Activated CD4-positive, alpha-beta memory T cell treated with anti-CD3 and anti-CD28 coated beads for 36 hours (primary cell): ENCODE measurements at places on chromosomes 16 and 17. TPM values are rescaled to one million over a fixed set of nuclear protein-coding genes. Genes with fewer than 3 reads are reported as not detected.

The CFAP97D1 gene
- not detected for total RNA-seq

The KRTAP9-8 gene
- total RNA-seq, result not detected

The ORAI3 gene
- total RNA-seq, result 9.6 TPM

The FBXO39 gene
- total RNA-seq, result not detected

The FBXW10 gene
- total RNA-seq, result not detected

The SLC46A1 gene
- total RNA-seq, result 2.9 TPM

The ABCA10 gene
- 0.38 TPM for total RNA-seq

The PPL gene
- not detected for total RNA-seq

The KRT39 gene
- not detected for total RNA-seq

The UNC45B gene
- total RNA-seq, result 0.07 TPM

The FSCN2 gene
- 0.33 TPM for total RNA-seq

The SPNS2 gene
- 0.15 TPM for total RNA-seq

The GOSR2 gene
- 40.1 TPM for total RNA-seq

The SLC22A31 gene
- 0.39 TPM for total RNA-seq

The NETO2 gene
- 11.4 TPM for total RNA-seq

The EFCAB13 gene
- total RNA-seq, result 4.6 TPM

The DYNLL2 gene
- total RNA-seq, result 24.8 TPM
